ENCODE measurements at places on chromosomes 4 and X.

DNA sequence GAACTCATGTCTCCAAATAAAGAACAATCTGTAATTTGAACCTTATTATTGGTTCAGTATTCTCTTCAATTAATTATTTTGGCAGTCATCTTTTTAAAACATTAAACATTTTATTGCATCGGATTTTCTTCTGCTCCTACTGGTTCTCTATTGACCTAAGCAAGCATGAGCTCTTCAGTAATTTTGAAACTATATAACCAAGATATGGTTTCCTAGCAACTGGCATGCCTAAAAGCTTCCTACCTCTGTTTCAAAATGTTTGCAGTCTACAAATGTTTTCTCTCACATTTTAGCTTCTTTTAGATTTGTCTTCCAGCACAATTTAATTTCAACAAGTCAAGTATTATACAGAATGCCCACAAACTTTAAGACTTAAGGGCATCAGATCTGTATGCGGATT is 371.3 kb downstream of the GPM6A start:
- DNase-seq, result no peak

- no peak for DNase-seq
Measured at GRCh38 chr4:152909901-152910300, 26.2 kb upstream of the FHDC1 start.

DNA sequence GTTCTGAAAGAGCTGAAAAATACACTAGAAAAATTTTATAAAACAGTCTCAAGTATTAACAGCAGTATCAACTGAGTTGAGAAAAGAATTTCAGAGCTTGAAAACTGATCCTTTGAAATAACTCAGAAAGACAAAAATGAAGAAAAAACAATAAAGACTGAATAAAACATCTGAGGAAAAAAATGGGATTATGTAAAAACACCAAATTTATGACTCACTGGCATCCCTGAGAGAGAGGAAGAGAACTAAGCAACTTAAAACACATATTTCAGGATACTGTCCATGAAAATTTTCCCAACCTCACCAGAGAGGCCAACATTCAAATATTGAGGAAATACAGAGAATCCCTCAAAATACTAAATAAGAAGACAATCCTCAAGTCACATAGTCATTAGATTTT is 22.9 kb downstream of the PABPC4L start:
- DNase-seq, result no peak

DNA sequence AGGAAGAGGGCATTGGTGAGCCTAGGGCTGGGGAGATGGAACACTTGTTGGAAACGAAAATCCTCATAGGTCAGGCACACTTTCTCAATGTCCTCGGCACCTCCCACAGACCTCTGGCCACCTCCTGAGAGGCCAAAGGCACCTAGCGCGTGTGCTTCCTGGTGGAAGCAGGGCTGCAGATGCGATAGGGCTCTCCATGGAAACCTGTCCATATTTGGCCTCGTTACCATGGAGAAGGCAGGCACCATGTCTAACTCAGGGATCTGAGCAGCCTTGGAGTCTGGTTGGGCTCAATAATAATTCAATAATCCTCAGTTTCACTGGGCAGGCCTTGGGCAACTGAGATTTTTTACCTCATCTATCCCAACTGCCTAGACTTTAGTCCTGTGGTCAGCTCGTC is 58.3 kb downstream of the RAI2 start:
- DNase-seq, result no peak

- no peak for DNase-seq
Measured at GRCh38 chr4:123876143-123876542, 479.5 kb downstream of the SPRY1 start.

GRCh38 chr4:1826531-1827350 is 29.2 kb downstream of the LETM1 start:
- no peak for DNase-seq

DNA sequence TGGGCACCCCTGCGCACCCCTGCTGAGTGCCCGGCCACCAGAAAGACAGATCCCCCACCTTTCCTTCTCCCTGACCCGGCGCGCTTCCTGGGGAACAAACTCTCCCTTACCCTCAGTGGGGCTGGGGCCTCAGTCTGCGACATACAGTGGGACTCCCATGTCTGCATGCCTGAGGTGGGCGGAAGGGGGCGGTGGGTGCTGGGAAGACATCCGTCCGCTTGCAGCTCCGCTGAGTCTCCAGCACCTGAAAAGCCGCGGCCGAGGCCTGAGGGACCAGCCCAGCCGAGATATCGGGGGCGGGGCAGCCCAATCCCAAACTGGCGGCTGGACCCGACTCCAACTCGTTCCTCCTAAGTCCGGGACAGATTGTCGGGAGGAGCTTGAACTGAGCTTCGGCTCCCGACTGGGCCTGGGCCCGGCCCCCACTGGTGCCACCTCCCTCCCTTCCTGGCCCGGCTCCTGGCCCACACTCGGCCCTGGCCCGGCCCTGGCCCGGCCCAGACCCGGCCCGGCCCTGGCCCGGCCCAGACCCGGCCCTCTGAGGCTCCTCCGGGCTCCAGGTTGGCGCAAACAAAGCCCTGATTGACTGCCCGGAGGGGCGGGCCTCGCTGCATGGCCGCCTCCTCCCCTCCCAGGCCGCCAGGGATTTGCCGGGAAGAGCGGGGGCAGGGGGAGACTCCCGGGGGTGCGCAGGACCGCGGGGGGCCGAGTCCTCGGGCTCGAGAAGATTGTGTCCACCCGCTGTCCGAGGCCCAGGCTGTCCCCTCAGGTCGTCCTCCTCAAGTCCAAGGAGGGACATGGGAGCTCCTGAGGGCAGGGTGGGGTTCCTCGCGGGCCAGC is 877 bp upstream of the SLC16A2 start:
- DNase-seq, result peak; percentile 29

DNA sequence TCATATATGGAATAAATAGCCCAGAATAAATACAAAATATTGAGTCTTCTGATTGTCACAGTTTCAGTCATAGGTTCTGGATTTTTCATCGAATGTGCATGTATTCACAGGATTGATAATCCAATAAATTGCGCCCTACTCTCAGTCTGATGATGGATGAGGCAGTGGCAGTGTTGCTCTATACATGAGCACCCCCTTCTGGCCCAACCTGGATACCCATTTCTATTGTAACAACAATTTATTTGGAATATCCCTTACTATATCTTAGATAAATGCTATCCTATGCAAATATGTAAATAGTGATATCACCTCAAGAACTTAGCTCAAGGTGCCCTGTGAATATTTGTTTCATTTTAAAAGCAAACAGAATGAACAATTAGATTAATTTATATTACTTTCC is 733.7 kb upstream of the PABPC4L start:
- DNase-seq, result peak; percentile 27

DNA sequence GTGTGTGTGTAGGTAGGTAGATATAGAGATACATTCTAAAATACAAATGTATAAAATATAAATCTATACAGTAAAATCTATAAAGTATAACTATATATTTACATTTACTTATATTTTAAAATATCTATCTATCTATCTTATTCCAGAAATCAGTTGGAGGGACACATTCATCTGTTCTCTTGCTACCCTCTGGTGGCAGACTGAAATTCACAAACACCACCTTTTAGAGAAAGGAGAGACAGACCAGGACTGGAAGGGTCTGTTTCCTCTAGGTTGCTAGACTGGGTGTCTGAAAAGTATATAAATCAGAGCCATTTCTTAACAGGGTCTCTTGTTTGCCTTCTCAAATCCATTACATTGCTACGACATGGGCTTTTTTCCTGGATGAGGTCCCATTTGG is 343.0 kb downstream of the OPHN1 start:
- DNase-seq, result peak; percentile 41

- DNase-seq, result no peak
Measured at GRCh38 chr4:81746773-81747172, 275.1 kb upstream of the RASGEF1B start.

GRCh38 chrX:70525733-70526132 is 81.1 kb downstream of the DLG3 start:
- DNase-seq, result peak; percentile 3

DNA sequence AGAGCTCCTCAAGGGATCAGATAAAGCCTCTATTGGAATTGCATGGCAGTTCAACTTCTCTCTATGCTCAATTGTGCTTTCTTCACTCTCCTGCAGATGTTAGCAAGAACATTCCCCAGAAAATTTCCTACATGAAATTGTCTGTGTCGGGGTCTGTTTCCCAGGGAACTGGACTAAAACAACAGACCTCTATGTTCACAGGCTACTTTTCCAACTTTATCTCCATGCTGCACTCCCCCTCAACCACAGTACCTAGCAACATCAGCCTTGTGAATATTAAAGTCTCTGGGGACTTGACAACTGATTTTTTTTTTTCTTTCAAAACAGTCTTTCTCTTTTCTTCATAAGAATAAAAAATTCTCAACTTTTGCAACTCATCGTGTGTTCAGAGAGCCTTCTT is 1470.8 kb upstream of the ADGRL3 start:
- DNase-seq, result no peak

GRCh38 chrX:19350941-19351384 is 7.2 kb downstream of the PDHA1 start:
- no peak for DNase-seq

Measured in NCI-H1092 treated with DMSO at 0.1 percent for 48 hours (cell line).